ENCODE measurements at places on chromosomes 1 and 21.

DNA sequence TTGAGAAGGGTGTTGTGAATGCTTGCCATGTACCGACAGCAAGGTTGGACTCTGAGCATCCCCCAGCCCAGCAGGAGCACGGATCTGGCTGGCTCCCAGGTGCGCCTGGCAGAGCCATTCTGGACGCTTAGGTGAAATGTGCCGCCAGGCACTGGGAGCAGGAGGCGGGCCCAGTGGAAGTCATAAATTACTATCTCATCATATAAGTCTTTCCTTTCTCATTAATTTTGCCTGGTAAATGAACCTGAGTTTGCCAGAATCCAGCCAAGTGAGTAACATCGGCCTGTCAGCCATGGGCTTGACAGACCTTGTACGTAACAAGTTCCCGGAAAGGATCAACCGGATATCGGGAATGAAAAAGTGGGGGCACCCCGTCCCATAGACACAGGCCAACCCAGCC lies 179.5 kb upstream of the ARHGEF16 start:
- no peak for DNase-seq

GRCh38 chr21:27759091-27759659 lies 792.3 kb upstream of the ADAMTS5 start:
- peak; percentile 22 for DNase-seq

- peak; percentile 96 for DNase-seq
Measured at GRCh38 chr21:39445321-39446269, at the start of gene LCA5L. LCA5L (minus strand) TSS chr21:39445778; CDS start chr21:39428493, 17,285 bp downstream.

GRCh38 chr1:170521818-170522217 lies 10.1 kb upstream of the GORAB start:
- DNase-seq = no peak

DNA sequence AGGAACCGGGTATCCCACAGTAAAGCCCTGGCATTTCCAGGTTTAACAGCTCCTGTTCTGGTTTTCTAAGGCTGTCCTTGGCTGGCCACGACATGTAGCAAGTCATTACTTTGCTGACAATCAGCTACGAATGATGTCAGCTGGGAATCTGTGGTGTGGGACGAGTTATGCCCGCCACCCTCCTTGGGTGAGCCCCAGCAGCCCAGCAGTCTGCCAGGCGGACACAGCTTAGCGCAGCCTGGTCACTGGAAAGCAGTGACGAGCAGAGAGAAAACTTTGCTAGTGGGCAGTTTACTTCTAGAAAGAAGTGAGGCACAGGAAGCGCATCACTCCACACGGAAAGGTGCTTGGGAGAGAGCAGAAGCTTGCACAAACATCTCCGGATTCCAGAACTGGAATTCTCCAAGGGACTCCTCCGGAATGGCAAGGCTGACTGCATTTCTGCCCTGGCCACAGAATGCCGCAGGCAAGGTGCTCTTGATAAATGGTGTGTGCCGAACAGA lies 15.5 kb upstream of the ZNF436 start:
- DNase-seq = no peak

DNA sequence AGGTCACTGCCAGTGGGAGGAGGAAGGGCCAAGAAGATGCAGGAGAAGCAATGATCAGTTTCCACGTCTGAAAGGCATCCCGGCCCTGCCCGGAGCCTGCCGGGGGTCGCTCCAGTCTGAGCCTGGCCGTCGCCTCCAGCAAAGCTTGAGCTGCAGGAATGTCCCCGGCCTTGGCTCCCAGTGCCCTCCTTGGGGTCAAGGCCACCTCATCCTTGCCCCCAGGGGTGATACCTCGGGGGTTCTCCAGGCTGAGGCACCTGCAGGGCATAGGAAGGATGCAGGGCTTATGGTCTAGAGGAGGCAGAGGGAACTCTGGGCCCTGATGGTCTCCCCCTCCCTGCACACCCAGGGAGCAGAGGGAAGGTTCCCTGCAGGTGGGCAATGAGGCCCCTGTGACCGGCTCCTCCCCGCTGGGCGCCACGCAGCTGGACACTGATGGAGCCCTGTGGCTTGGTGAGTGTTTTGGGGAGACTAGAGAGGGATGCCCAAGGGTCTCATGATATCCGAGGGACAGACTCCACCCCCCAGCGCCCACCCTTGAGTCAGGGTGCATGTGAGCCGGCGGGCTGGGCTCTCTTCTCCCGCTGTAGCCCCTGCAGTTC lies 19.9 kb downstream of the RNF223 start:
- DNase-seq = no peak

- no peak for DNase-seq
Measured at GRCh38 chr1:116425987-116426386, 52.9 kb downstream of the ATP1A1 start.

DNA sequence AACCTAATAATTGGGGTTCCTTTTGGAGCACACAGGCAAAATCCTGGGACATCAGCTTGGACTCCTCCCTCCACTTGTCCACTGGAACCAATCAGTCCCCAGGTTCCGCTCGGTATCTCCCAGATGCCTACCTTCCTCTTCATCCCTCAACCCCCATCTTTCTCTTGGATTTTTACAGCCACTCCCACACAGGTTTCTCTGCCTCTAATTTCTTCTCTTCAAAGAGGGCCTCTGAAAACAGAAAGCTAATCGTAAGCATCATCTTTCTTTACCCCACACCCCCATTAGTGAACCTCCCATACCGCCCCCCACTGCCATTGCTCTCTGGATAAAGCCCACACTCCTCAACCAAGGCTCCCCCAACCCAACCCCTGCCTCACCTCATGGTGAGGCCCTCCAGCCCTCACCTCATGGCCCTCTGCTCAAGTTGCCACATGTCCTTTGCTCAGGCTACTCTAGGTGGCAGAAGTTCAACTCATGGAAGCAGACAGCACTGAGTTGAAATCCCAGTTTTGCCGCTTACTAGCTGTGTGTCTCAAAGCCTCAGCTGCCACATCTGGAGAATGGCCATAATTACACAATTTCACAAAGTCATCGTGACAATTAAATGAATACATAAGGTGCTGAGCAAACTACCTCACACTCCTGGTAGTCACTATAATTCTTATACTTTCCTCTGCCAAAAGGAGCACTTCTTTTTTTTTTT lies 18.1 kb upstream of the WASF2 start:
- DNase-seq = peak; percentile 21

GRCh38 chr1:85577419-85578320 lies 2.9 kb upstream of the CCN1 start:
- DNase-seq = no peak

- no peak for DNase-seq
Measured at GRCh38 chr1:154142358-154142757, 12.5 kb downstream of the NUP210L start.

DNA sequence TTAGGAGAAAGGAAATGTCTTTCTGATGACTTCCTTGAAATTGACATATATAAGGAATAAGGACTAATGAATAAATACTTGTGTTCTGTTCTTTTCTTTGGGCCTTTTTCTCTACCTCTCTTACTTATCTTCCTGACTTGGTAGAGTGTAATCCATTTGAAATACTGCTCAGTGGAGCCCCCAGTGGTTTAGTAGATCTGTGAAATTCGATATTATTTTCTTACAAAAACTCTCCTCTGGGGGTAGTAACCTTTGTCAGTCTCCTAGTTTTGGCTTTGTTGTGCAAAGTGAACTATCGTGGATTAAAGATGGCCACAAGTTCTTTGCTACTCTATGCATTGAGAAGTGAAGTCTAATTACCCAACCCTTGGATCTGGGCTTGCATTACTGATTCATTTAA lies 48.8 kb downstream of the DUSP10 start:
- DNase-seq = no peak

GRCh38 chr1:151862604-151863003 lies 9.1 kb upstream of the THEM5 start:
- DNase-seq = no peak

DNA sequence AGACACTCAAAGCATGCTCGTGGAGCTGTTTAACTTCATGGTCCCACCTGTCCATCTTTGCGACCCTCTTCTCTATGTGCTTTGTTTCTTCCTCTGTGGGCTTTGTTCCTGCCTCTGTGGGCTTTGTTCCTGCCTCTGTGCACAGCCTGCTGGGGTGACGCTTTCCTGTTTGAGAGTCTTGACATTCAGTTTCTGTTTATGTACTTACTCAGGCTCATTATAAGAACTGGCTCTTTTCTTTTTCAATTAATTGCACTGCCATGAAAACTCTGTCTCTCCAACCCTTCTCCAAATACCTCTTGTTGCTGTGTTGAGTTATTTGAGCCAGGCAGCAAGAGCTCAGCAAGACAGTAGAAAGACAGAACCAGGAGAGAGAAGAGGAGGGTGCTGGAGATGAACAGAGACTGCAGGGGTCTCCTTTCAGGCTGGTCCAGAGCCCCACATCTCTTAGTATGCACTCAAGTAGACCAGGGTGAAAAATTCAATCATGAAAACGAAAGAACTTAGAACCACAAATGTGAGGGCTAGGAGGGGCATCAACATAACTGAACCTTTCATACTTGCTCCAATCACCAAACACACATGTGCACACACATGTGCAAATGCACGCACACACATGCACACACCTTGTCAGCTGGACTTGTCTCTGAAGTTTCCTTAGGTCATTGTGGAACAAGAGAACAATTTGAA lies 88.3 kb upstream of the SGIP1 start:
- DNase-seq = peak; percentile 88

GRCh38 chr1:205287076-205287475 lies 34.5 kb downstream of the NUAK2 start:
- DNase-seq = no peak

- DNase-seq = no peak
Measured at GRCh38 chr1:55280731-55281130, 65.6 kb upstream of the USP24 start.

DNA sequence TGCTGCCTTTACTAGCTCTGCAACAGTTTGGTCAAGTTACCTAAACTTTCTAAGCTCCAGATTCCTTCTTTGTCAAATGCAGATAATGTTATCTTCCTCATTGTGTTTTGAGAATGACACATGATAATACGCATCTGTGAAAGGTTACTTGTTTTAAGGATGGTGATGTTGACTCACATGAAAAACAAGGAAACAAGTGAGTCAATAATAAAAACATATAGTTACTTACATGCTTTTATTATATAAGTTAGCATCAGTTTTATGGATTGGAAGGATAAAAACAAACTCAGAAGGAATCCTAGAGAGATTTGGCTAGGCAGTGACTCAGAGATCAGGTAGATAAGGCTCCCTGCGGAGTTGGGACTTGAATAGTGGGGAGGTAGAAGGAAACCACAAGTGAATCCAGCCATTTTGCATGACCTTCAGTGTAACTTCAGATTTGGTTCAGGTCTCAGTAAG lies 144.6 kb downstream of the LMO4 start:
- DNase-seq = no peak

GRCh38 chr1:17208546-17208945 lies 3.6 kb downstream of the PADI1 start:
- DNase-seq = no peak

Data from GM12865 (cell line).